ENCODE measurements at places on chromosomes 7 and 10. TPM values are rescaled to one million over a fixed set of nuclear protein-coding genes. Genes with fewer than 3 reads are reported as not detected.

AP1S1 gene
- total RNA-seq: 60.6 TPM

ADAM8 gene
- 7.4 TPM for total RNA-seq

CAMK2B gene
- total RNA-seq: not detected

FAM25A gene
- not detected for total RNA-seq

SYNPO2L gene
- total RNA-seq: not detected

OR2A42 gene
- total RNA-seq: 0.27 TPM

RBP3 gene
- not detected for total RNA-seq

EVX1 gene
- total RNA-seq: not detected

DNA sequence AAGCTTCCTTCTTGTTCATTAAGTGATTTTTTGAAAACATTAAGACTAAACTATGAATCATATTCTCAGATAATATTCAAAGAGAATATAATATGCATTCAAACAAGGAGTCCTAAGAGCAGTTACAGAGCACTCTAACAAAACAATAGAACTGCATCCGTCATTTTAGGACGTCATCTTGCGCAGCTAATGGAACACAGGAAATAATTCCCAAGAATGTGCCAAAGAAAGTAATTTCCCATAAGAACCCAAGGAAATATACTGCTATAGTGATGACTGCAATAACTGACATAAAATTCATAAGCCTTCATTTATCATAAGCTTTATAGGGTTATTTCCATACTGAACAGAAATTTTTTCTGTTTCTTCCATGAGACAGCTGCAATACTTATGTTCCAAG lies 28.3 kb upstream of the CASD1 start:
- no peak for DNase-seq

GRCh38 chr10:5905854-5906507 lies 15.9 kb downstream of the FBH1 start:
- DNase-seq: no peak

- DNase-seq: no peak
Observed at GRCh38 chr7:42168512-42168911, 68.5 kb downstream of the GLI3 start.

- peak; percentile 13 for DNase-seq
Observed at GRCh38 chr10:75858339-75858738, 426.9 kb downstream of the LRMDA start.

- DNase-seq: no peak
Observed at GRCh38 chr7:106337754-106338153, 53.0 kb upstream of the NAMPT start.

DNA sequence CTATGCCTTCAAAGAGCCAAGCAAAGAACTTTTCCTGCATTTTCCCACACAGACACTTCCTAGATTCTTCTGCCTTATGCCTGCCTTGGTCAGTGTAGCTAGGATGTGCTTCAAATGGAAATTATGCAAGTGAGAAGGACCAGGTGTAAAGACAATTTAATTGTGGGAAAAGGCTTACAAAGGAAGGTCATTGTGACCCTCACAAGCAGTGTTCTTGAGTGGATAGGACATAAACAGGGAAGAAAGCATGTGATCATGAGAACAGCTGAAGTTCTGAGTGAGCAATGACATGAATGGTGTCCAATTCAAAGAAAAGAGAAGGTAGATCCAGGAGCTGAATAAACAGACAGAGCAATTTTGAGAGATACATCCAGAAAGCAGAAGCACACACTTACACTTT lies 1.3 kb upstream of the PIP start:
- no peak for DNase-seq

GRCh38 chr10:62056698-62057097 lies 155.2 kb downstream of the ARID5B start:
- DNase-seq: no peak

DNA sequence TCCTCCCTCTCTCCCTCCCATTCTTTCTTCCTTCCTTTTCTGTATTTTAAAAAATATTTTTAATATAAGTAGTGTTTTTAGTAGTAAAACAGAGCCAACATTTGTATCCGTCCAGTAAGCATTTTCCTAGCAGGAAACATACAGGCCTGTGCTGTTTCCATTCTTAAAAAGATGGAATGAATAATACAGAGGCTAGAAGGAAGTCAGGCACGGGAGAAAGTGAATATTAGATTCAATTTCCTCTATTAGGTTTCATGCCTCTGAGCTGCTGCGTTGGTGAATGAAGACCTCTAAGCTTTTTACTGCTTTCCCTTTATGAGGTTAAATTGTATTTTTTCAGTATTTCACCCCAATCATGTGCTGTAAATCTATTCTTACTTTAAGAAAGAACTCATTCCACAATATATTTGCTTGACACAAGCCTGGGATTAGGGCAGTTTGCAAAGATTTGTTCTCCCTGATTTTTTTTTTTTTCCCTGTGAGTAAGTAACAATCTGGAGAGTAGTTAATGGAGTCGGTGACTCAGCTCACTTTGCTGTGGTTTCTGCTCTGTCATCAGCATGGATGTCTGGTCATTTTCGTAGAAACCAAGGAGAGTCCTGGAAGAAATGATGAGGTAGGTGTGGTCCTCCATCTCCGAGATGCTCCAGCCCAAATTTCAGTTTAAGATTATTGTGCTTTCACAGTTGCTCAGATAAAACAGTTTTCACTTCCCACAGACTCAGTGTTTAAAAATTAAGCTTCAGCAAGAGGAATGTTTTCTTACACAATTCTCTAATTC lies 76.1 kb upstream of the PITRM1 start:
- no peak for DNase-seq

DNA sequence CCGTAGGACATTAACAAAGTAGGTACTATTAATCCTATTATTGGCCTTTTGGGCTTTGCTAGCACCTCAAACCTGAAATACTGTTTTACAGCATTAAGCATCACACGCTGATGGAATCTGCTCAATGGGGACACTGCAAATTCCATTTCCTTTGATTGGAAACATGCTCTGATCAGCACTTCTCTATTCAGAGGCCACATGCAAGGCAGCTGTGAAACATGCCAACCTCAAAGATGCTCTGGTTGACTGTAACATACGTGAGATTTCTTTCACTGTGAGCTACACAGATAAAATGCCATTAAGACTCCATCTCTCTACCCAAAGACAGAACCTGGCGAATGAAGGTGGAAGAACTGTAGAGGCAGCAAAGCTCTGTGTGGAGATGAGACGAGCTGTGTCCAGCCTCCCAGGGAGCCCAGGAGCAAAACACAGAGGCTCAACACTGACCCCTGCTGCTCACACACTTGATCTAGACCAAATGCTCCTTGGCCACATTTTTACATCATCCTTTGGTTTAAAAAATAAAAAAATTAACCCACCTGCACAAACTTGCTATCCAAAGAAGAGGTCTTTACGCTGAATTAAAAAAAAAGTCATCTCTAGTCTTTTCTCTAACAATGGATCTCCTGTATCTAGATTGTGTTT lies 8.0 kb downstream of the RSU1 start:
- DNase-seq: peak; percentile 77

DNA sequence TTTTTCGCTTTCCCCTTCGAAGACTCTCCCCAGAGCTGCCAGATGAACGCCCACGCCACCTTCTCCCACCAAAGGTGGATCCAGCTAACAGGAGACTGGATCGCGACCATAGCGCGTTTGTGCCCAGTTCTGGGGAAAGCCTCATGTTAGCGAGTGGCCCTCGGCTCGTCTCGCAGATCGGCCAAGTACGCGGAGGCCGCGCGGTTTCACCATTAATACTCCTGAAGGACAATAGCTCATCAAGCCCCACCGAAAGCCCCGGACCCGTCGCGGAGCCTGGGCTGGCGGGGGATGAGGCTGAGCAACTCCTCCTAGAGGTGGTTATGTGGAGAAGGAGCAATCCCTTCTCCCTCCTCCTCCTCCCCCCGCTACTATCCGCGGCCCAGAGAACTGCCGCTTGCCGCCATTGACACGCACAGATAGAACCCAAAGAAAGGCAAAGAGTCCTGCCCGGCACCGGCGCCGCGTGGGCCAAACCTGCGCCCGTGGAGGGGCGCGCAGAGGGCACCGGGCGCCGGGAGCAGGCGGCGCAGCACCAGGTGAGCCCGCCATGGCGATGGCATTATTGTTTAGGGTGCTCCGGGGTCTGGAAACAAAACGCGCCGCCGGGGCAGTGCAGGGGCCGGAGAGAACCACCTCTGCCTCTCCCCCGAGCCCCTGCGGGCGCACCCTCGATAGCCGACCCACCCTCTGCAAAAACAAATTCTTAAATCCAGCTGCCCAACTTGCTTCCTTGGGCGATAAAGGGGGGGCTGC lies at the start of gene MACROH2A2:
Gene MACROH2A2 (plus strand): TSS at position 385 of the 756 bp plus-strand sequence. CDS start 22,813 bp downstream, outside the sequence.
- DNase-seq: peak; percentile 84

GRCh38 chr7:142785841-142786250 lies 15.1 kb downstream of the PRSS2 start:
- DNase-seq: no peak

DNA sequence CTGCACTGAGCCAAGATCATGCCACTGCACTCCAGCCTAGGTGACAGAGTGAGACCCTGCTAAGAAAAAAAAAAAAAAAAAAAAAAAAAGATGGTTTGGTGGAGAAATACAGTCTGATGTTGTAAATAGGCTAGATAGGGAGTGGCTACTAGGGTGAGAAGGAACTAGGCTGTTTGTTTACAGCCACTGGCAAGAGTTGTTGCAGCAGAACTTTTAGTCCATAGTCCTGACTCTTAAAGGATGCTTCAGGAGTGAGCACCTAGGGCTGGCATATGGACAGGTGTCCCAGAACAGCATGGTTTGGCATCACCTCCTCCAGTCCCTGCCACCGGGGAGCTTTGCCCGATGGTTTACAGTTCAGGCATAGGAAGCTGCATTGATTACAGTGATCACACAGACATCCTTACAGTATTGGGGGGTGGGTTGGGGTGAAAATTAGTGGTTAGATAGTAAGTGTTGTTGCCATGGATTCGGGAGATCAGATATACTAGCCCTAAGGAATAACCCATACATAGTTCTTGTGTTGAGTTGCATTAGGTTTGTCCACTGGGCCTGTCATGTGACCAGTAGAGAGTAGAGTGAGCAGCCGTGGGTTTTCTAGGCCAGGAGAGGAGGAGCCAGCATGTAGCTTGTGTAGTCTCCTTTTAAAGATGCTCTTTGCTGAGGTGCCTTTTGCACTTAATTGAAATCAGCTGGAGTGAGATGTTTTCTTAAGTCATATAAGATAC lies 35.9 kb downstream of the ZRANB1 start:
- no peak for DNase-seq

DNA sequence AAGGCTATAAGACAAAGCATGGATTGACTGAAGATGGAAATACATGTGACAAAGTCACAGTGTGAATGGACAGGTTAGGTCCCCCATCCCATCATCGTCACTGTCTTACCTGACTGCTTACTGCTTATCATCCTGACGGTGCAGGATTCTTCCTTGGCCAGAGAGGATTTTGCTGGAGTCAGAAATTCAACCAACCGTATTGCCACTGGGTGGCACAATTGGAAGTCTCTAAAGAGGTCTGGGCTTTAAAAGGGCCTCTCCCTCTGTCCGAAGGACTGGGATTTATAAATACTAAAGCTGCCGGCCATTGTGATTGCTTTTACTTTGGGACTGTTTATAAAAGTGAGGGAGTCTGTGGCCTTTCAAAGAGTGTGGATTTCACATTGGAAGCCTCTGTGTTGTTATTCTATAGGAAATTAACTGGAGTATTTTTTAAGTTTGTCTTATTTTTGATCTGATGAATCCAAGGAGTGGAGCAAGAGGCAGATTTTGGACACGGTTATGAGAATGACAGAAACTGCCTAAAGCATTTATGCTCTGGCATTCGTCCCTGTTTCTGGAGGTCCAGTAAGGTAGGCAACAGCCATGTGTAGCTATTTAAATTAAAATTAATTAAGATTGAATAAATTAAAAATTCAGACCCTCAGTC lies 113.3 kb upstream of the CREB5 start:
- peak; percentile 89 for DNase-seq

- DNase-seq: peak; percentile 85
Observed at GRCh38 chr10:96642973-96643372, 56.2 kb upstream of the TM9SF3 start.

- DNase-seq: no peak
Observed at GRCh38 chr7:101985057-101985902, 167.9 kb downstream of the CUX1 start.

GRCh38 chr7:156389116-156389692 lies 251.4 kb upstream of the RNF32 start:
- DNase-seq: no peak
